Ureter (tissue), 1 donor: ENCODE measurements at places on chromosomes 3 and 15.

DNA sequence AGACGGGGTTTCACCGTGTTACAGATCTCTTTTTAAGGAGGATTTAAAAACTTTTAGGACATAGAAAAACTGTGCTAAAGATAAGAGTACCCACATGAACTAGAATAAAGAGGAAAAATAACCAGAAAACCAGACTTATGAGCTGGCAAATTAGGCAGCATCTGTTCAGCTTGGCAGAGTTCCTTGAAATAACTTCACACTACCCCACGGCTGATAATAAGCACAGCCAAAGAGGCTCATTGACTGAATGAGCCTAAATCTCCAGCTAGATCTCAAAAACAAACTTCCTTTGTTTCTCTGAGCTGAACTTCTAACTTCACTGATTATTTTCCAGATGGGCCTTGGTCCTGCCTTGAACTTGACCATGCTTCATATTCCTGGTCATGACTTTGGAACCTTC, 26.7 kb upstream of the PIK3R4 start:
- DNase-seq = no peak

- DNase-seq = no peak
Measured at GRCh38 chr3:155416500-155417118, 123.1 kb upstream of the STRIT1 start.

- DNase-seq = no peak
Measured at GRCh38 chr3:193870376-193871219, 265.4 kb upstream of the HES1 start.

DNA sequence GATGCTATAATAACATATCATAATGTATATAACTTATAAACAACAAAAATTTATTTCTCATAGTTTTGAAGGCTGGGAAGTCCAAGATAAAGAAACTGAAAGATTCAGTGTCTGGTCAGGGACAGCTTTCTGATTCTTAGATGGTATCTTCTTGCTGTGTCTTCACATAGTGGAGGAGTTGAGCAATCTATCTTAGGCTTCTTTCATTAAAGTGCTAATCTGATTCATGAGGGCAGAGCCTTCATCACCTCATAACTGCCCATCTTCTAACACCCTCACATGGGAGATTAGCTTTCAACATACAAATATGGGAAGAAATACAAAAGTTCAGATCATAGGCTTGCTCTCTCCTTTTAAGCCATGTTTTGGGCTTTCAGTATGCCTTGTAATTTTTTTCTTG, 774.8 kb upstream of the EPHA6 start:
- no peak for DNase-seq

DNA sequence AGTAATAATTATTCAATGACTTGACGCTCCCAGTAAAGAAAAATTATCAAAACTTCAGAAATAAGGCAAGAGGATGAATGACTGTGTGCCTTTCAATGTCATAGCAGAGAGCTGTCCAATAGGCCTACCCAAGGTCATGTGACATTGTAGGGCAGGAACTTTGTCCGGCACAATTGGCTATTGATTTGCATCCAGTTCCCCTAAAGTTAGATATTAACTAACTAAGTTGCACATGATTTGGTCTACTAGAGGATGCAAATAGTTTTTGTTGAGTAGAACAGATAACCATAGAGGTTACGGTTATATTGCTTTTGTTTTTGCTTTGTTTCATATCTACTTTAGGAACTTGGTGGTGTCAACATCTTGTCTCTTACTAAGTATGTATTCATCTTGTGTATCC, 127.9 kb upstream of the PFN2 start:
- no peak for DNase-seq

GRCh38 chr3:71900057-71900456, 115.1 kb upstream of the PROK2 start:
- no peak for DNase-seq

- DNase-seq = peak; percentile 49
Measured at GRCh38 chr3:21484057-21484827, 266.8 kb downstream of the ZNF385D start.

DNA sequence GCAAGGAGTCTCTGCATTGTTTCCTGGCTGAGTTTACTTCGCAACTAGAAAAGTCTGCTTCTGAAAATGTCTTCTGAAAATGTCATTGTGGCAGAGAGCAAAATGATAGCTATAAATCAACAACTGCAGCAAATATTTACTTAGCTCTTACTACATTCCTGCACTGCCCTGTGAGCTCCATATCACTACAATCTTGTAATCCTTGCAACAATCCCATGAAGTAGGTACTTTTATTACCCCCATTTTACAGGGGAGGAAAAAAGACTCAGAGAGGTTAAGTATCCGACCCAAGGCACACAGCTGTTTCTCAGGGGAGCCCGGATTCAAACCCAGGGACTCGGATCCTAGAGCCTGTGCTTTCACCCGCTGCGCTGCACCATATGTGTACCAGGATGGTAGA, 34.2 kb upstream of the SPTBN5 start:
- no peak for DNase-seq

- DNase-seq = peak; percentile 91
Measured at GRCh38 chr3:52052831-52053306, 3.5 kb downstream of the DUSP7 start.

- DNase-seq = no peak
Measured at GRCh38 chr3:66297260-66297873, 76.6 kb downstream of the SLC25A26 start.

DNA sequence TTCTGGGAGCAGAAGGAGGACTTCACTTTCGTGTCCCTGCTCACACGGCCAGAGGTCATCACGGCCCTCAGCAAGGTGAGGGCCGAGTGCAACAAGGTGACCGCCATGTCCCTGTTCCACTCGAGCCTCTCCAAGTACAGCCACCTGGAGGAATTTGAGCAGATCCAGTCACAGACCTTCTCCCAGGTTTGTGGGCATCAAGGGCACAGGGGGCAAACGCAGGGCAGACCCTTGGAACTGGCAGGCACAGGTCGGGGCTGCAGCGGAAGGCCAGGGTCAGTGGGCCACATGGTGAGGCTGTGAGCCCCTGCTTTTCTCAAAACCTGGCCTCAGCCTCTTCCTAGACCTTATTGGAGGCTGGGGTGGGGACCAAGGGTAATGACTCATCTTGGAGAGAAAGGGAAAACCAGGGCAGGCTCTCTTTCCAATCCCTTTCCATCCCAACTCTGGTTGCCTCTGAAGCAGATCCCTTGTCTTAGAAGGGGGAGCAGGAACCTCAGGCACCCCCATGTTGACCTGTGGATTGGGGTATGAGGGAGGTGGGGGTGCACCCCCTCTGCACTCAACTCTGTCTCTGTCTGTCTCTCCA, 29.5 kb downstream of the DNAH1 start:
- no peak for DNase-seq

DNA sequence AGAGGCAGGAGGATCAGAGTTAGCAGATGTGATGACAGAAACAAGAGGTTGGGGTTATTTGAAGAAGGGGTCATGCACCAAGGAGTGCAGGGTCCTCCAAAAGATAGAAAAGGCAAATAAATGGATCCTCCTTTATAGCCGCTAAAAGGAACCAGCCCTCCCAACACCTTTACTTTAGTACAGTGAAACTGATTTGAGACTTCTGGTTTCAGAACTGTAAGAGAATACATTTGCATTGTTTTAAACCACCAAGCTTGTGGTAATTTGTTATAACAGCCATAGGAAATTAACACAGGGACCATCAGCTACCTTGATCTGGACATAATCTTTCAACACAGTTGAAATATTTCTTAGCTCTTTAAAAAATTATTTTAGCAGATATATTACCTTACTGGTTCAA, 166.6 kb downstream of the TIGIT start:
- DNase-seq = no peak

- no peak for DNase-seq
Measured at GRCh38 chr3:133210656-133211055, 172.5 kb downstream of the TMEM108 start.

DNA sequence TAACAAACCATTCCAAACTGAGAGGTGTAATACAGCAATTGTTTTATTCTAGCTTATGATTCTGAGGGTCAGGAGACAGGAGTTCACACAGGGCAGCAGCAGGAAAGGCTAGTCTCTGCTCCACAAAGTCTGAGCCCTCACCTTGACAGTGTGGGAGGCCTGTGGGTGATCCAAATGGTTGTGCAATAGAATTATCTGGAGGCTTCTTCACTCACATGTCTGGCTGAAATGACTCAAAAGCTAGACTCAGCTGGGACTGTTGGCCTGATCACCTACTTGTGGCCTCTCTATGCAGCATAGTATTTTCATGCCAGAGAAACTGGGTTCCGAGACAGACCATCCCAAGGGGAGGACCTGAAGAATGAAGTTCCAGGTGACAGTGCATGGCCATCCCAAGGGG, 233.9 kb upstream of the UBE2E2 start:
- no peak for DNase-seq
